ENCODE measurements at places on chromosomes 3 and 15.

DNA sequence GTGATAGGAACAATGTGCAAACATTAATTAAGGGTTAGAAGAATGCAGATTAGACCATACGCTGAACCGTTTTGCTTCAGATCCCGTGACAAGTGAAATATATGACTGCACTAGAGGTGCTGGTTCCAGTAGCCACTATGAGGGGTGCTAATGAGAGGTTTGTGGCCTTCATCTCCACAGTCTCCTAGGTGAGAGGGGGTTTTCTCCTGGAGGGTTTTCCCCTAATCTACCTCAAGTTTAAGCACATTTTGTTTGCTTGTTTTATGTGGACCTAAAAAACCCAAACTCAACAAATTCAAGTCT lies 13.7 kb upstream of the SHF start:
- no peak for DNase-seq

GRCh38 chr3:69058180-69058946 lies 6.2 kb upstream of the TMF1 start:
- DNase-seq, result no peak

DNA sequence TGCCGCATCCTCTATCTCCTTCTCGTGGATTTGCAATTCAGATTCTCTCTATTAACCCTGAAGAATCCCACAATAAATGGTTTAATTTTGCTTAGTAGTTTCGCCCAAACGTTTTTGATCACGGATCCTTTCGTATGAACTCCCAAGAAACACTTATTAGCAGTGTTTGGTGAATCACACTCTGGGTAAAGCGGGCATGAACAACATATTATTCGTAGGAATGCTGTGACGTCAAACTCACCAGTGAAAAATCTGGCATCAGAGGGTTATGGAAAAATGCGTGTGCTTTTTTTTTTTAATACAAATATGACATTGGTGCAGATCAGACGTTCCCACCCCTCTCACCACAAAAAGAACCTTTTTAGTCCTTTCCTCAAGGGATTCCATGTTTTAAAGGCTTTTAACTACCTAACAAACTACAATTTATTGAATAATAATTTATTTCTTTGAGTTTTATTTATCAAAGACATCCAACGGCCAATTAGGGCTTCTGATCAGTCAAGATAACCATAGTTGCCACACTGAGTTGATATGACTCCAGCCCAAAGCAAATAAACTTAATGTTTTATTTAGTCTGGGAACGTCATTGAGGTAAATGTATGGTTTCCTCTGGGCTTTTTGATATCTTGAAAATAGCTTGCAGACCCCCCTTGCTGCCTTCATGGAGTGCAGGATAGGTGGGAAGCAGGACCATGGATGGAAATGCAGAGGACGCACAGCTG lies 45.5 kb upstream of the CGNL1 start:
- DNase-seq, result no peak

DNA sequence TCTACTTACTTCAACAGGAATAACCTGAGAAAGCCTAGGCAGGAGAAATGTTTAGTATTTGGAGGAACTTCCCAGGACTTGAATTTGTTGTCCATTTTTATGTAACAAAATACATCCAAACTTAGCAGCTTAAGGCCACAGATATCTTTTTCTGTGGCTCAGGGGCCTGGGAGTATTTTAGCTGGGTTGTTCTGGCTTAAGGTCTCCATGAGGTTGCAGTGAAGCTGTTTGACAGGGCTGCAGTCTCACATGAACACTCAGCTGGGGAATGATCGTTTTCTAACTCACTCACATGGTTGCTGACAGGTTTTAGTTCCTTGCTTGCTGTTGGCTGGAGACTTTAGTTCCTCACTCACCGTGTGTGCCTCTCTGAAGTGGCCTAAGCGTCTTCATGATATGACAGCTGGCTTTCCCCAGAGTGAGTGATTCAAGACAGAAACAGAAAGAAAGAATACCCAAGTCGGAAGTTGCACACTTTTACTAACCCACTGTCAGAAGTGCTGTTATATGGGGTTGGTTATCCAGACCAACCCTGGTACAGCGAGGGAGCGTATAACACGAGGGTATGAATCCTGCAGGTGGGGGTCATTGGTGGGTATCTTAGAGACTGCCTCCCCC lies 229.7 kb upstream of the TBL1XR1 start:
- DNase-seq, result no peak

DNA sequence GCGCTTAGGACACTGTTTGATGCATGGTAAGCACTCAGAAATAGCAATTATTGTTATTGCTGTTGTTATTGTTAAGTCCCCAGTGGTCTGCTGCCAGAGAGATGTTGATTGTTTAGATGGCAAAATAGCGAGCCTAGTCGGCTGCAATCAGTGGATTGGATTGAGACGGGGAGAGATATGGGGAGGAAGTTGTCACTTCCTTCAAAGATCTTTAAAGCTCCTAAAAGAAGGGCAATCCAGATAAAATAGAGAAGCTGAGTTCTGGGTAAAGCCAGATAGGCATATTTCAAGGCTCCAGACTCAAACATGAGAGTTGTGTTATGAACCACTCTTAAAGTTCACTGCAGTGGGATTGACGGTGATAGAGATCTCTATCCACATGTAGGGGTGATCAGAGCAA lies 64.5 kb downstream of the RYR3 start:
- DNase-seq, result no peak

- DNase-seq, result no peak
Measured at GRCh38 chr15:29613951-29614382, 208.3 kb downstream of the TJP1 start.

DNA sequence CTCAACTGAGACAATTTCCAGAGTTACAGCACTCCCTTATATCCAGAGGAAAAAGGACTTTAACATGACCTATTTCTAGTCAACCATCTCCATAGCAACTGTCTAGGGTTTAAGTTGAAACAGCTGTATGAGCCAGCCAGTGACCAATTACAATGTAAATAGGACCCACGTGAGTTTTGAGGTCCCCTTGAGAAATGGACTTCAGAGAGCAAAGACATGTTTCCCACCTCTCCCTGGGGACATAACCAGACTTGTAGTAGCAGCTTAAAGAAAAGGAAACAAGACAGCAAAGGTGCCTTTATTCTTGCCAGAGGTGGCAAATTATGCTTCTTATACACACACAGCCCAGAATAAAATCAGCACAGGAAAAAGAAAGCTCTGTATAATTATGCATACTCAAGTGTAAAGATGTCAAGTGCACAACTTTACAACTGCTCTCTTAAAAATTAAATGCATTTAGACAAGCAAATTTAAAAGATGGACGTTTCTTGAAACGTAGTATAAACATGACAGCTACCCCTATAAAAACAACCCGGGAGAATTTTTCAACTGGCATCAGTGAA lies 40.2 kb downstream of the SUMF1 start:
- DNase-seq, result no peak

- DNase-seq, result no peak
Measured at GRCh38 chr3:148175214-148175613, 522.5 kb upstream of the AGTR1 start.

- no peak for DNase-seq
Measured at GRCh38 chr3:104614564-104614963, 752.1 kb upstream of the ALCAM start.

GRCh38 chr3:35120026-35120425 lies 519.3 kb upstream of the ARPP21 start:
- DNase-seq, result no peak

DNA sequence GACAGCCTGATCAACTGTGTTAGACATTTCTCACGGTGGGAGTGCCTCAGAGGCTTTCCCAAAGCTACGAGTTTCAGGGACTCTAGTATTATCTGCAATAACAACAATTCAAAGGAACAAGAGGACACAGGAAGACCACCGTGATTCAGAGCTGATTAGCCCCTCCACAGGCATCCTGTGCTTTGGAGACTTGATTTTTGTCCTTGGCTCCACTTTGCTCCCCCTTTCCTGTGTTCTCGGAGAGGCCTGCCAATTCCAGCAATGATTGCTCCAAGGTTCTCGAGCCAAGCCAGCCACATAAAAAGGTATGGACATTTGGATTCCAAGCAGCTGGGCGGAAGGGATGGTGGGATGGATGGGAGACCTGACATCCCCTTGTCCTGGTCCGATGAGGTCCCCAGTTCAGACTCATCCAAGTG lies 14.3 kb downstream of the EHD4 start:
- no peak for DNase-seq

GRCh38 chr3:133113927-133114597 lies 75.9 kb downstream of the TMEM108 start:
- DNase-seq, result peak; percentile 35

DNA sequence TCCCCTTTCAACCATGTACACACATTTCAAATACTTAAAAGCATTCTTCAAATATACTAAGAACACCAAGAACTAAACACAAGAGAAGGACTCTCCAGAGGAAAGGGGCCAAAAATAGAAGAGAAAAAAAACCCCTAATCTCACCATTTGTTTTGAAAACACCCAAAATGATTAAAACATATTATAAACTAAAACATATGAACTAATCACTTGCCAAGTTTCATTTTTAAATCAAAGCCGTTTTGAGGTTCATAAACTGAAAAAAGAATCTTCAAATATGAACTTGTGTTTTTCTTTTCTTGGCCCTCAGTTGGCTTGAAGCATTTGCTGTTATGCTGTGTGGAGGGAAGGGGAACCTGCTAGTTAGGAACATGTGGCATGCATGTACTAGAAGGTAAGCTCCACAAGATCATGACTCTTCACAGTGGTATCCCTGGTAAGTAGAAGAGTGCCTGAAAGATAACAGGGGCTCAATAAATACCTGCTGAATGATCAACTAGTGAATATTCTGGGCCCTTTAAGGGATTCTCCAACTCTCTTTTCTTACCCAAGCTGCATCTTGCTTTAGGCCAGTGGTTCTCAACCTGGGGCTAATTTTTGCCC lies 224.5 kb downstream of the TIGIT start:
- DNase-seq, result no peak

DNA sequence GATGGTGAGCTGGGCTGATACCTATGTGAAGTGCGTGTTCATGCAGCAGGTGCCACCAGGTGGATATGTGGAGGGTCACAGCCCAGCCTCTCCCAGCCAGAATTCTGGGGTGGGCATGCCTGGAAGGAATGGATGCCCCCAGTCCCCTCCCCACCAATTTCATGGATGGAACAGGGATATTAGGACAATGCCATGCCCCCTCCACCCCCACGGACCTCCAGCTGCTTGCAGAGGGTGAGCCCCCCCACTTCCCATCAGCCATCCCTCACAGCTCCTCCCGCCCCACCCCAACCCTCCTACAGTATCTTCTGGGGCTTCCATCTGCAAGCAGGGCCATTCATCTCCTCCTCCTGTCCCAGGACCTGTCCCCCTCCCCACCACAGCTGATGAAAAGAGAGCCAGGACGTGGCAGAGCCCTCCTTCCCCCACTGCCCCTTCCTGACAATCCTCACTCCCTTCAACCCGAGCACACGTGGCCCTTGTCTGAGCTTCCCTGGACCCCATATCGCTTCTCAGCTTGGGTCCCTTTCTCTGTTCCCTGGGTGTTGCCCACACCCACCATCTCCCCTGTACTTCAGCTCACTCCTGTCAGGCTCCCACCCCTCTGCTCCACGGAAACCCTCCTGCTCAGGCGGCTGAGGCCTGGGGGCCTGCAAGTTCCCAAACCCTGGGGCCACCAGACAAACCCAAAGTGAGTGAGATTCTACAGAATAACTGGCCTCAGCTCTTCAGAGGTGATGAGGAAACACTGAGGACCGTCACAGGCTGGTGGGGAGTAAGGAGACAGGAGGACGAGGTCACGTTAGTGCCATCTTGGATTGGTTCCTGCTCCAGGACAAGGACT lies 2.8 kb upstream of the SEMA3G start:
- no peak for DNase-seq

- DNase-seq, result no peak
Measured at GRCh38 chr3:64166584-64167162, 58.6 kb downstream of the PRICKLE2 start.

DNA sequence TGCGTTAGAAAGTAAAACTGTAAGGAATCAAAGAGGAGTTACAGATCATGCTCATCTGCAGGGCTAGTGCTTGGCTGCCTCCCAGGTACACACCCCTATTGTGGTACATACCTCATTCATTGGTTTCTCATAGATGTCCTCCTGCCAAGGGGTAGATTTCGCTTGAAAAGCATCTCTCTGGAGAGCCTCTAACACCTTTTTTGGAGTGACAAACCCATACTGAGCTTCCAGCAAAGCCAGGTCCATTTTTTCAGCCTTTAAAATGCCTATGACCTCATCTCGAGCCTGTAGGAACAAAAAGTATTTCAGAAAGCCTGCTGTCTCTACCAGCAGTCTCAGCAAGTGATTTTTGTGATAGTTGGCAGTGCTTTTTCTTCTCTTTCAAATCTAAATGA lies 112.1 kb downstream of the CMSS1 start:
- no peak for DNase-seq

GRCh38 chr15:89175617-89176191 lies 45.7 kb downstream of the RLBP1 start:
- no peak for DNase-seq

- DNase-seq, result no peak
Measured at GRCh38 chr3:66367979-66368378, 132.8 kb downstream of the LRIG1 start.

DNA sequence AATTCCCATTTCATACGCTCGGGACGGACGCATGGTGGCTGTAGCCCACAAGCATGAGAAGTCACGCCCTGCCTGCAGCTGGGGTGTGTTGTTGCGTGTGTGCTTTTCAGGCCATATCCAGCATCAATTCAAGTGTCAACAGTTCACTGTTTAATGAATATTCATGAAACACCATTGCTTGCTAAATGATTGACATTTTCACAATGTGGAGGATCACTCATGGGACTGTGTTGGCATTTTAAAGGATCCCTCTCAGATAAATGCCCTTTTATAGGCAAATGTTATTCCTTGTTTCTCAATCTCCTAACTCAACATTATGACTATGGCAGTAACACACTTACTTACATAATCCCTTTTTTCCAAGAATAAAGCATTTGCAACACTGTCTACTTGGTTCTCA lies 511.3 kb downstream of the GABRG3 start:
- no peak for DNase-seq

DNA sequence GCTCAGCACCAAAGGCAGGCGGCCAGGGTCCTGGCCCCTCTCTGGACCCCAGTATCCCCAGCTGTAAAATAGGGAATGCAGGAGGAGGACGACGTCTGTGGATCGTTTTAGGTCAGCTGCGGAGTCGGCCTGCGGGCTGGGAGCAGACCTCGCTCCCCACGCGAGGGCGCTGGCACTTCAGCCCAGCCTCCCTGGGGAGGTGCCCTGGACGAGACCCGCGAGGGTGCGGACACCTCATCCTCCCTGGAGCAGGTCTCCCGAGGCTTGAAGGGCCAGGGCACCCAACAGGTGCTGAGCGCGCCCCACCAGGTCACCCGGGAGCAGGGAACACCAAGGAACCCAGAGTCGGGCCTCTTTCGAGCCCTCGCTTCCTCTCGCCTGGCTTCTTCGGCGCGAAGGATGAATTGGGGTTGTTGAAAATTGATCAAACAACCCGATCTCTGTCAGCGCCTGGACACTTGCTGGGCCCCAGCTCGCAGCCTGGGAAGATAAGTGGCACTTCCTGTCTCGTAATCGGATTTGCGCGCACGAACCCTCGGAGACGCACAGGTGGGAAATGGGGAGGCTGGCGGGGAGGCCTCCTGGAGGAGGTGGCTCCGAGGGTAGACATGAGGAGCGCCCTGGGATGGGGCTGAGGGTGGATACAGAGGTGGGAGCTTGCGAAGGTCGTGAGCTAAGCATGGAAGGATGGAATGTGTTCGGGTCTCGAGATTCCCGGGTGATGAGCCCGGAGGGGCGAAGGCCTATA lies 588 bp upstream of the VIPR1 start:
- DNase-seq, result peak; percentile 28

- no peak for DNase-seq
Measured at GRCh38 chr15:101488300-101489164, 975 bp downstream of the PCSK6 start.

GRCh38 chr3:123084738-123085237 lies 18.0 kb downstream of the PDIA5 start:
- DNase-seq, result no peak
